Stimulated activated CD8-positive, alpha-beta memory T cell treated with anti-CD3 and anti-CD28 coated beads, Interleukin-4, amount 100 ng/mL, for 4 hours (primary cell): ENCODE measurements at places on chromosomes 1 and 21.

- no peak for DNase-seq
Observed at GRCh38 chr1:11391886-11392285, 87.1 kb upstream of the DISP3 start.

DNA sequence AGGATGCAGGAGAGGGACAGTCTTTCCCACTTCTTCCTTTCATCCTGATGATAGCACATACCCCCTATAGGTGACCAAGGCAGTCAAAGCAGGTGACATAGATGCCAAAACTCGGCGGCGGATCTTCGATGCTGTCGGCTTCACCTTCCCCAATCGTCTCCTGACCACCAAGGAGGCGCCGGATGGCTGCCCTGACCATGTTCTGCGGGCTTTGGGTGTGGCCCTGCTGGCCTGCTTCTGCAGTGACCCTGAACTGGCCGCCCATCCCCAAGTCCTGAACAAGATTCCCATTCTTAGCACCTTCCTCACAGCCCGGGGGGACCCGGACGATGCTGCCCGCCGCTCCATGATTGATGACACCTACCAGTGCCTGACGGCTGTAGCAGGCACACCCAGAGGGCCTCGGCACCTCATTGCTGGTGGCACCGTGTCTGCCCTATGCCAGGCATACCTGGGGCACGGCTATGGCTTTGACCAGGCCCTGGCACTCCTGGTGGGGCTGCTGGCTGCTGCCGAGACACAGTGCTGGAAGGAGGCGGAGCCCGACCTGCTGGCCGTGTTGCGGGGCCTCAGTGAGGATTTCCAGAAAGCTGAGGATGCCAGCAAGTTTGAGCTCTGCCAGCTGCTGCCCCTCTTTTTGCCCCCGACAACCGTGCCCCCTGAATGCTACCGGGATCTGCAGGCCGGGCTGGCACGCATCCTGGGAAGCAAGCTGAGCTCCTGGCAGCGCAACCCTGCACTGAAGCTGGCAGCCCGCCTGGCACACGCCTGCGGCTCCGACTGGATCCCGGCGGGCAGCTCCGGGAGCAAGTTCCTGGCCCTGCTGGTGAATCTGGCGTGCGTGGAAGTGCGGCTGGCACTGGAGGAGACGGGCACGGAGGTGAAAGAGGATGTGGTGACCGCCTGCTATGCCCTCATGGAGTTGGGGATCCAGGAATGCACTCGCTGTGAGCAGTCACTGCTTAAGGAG lies 2.9 kb downstream of the NCDN start:
- no peak for DNase-seq

GRCh38 chr21:45404730-45405270 lies at the start of gene COL18A1:
Gene COL18A1 (plus strand): TSS chr21:45405165. CDS start chr21:45405231, 66 bp downstream.
- no peak for DNase-seq

- DNase-seq, result no peak
Observed at GRCh38 chr1:230365723-230366307, 60.3 kb downstream of the PGBD5 start.

DNA sequence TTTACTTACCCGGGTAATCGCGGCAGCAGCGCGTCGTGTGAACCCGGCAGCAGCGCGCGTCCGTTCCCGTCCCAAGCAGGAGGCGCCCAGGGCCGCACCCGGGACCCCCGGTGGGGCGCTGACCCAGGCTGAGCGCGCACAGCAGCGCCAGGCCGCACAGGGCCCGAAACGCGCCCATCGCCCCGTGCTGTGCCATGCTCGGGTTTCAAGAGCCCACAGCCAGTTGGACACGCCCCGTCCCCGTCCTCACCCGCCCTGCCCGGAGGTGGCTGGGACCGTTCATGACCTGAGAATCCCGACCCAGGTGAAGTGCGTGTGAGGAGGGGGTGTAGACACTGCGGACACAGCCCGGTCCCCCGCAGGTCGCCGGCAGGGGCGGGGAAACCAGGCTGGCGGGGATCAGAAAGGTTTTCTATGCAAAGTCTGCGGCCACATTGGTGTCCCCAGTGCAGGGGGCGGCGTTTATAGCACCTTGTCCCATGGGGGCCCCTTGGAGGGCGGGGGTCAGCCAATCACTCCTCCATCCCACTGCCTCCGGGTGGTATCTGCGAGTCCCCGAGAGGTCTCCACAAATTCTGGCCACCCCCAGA lies at the start of gene TNFRSF18:
Gene TNFRSF18 (minus strand): TSS at position 217 of the 590 bp plus-strand sequence. CDS start 21 bp downstream, at position 196.
- no peak for DNase-seq

DNA sequence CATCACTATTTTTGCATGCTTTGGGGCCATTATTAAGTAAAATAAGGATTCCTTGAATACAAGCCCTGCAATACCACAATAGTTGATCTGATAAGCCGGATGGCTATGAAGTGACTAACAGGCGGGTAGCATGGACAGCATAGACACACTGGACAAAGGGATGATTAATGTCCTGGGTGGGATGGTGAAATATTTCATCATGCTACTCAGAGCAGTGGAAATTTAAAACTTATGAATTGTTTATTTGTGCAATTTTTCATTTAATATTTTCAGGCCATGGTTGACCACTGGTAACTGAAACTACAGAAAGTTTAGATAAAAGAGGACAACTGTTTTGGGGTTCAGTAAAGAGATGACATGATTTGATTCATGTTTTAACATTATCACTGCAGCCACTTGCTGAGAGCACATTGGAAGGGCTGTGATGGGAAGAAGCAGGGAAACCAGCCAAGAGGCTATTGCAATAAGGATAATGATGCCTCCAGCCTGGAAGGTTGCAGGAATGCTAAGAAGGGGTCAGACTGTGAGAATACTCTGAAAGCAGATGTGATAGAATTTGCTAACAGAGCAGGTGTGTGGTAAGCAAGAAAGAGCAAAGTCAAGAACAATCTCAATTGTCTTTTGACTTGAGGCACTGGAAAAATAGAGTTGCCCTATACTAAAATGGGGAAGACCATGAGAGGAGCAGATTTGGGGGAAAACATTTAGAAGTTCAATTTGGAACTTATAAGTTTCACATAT lies 62.5 kb upstream of the TNFSF4 start:
- no peak for DNase-seq

DNA sequence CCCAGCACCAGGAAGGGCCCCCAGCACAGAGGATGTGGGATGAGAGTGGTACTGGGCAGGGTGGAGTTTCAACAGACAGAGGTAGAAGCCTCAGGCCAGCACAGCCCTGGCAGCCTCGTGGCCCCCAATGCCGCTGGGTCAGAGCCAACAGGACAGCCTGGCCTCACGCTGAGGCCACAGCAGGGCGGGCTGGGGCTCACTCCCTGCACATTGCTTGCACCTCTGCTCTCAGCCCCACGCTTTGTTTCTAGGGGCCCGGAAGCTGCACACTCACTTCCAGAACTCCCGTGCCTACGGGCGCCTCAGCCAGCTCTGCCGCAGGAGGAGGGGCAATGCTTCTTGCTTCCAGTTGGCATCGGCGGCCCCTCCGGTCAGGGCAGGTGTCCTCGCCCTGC lies 72.9 kb downstream of the SIK1 start:
- DNase-seq, result no peak

- no peak for DNase-seq
Observed at GRCh38 chr1:166354406-166354805, 187.6 kb upstream of the FAM78B start.

DNA sequence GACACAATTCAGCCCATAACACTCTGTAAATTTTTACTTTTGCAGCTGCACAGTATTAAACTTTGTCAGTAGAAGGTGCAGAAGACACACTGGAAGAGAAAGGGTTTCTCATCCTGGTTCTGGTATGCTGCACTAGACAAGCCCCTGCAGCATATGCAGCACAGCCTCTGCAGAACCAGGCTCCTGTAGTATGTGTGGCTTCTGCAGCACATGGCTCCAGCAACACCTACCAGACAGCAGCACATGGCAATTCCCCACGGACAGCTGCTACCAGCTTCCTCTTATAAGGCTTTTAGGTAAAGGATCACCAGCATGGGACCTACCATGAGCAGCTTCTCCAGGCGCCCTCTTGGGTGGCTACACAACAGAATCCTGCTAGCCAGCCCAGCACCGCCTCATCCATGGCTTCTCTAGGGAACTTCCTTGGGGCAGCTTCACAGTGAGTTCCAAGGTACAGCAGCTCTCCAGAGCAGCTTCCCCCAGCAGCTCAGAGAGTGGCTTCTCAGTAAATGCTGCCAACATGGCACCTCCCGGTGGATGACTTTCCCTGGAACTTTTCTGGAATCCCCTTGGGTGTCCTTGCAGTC lies 534.4 kb upstream of the CXADR start:
- no peak for DNase-seq

- no peak for DNase-seq
Observed at GRCh38 chr1:79694241-79694640, 687.7 kb upstream of the ADGRL4 start.

DNA sequence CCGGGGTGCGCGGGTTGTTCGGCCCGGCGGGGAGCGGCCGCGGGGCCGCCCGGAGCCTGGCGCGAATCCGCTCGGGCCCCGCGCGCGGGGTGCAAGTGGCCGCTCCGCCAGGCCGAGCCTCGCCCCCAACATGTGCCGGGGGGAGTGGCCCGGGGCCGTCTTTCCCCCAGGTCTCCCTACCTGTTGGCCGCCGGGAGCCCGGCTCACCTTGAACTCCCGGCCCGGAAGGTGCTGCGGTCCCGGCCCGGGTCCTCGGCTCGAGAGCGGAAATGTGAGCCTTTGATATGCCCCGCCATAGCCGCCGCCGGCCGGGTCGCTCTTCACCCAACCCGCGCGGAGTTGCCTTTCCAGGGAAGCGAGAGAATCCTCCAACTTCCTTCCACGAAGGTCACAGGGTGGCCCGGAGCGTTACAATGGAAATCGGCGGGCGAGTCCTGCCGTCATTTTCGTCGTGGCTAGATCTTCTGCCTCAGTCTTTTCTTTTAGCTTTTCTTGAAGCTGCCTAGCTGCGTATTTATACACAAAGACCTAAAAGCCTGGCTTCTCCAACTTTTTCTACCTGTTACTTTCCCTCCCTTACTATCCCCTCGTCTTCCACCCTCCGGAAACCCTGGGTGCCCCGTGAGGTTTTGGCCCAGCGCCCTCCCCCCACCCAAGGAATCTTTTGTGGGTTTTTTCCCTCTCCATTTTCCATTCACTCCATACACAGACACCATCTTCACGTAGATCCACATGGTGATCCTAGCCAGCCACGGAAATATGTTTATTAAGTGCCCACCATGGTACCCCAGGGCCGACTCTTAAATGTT lies 867 bp downstream of the PTGFRN start:
- DNase-seq, result no peak

- no peak for DNase-seq
Observed at GRCh38 chr1:178127482-178128191, 33.7 kb downstream of the RASAL2 start.

GRCh38 chr1:209238356-209238755 lies 345.2 kb upstream of the CAMK1G start:
- no peak for DNase-seq

- DNase-seq, result no peak
Observed at GRCh38 chr1:225754940-225755641, 22.5 kb upstream of the SRP9 start.

DNA sequence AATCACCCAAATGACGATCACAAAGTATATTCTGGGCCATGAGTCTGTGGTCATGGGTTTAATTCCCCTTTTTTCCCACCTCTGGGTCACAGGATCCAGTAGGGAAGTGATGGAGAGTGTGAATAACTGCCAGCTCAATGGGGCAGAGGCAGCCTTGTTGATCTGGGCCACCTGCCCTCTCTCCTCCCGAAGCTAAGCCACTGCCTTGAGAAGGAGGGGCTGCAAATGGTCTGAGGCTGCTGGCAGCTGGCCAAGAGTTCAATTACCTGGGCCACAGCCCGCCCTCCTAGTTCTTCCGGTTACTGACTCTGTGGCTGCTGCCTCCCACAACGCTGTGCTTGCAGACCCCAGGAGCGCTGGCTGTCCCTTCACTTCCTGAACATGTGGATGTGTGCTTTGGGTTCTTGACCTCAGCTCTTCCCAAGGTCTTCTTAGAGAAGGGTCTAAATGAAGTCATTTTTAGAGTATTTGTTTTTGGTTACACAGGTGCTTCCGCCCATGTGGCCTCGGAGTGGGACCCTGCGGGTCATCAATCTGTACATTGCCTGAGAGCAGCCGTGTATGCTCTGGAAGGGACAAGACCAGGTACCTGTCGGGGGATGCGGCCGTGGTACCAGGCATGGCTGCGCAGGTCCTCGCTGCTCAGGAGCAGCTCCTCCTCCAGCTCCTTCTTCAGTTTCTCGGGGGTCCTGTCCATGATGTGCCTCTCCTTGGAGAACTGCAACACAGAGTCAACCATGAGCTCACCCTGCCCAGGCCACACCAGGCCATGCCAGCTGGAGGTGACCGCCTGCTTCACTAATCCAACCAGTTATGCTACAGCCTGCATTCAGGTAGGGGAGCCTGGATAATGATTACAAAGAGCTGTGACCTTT lies 89.7 kb downstream of the BCAR3 start:
- DNase-seq, result no peak

GRCh38 chr1:175737451-175737850 lies 5.9 kb downstream of the TNR start:
- DNase-seq, result no peak

GRCh38 chr1:114545796-114546195 lies 34.8 kb upstream of the TRIM33 start:
- DNase-seq, result no peak

DNA sequence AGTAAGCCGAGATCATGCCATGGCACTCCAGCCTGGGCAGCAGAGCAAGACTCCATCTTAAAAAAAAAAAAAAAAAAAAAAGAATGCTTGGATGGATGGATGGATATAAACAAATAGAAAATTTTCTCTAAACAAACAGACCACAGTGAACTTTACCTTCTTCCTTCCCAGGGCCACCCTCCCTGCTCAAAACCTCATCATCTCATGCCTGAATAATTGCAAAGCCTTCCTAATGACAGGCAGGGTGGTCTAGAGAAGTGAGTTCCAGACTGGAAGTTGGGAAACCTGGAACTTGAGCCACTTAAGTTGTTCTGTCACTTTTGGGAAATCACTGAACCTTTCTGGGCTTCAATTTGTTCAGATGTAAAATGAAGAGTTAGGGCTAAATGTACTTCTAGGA lies 17.6 kb downstream of the ATP2B4 start:
- no peak for DNase-seq

GRCh38 chr1:32005522-32005921 lies 8.1 kb upstream of the KHDRBS1 start:
- DNase-seq, result no peak
